ENCODE measurements at places on chromosomes 13 and 19. TPM values are rescaled to one million over a fixed set of nuclear protein-coding genes. Genes with fewer than 3 reads are reported as not detected.

Gene ILF3
- total RNA-seq: 57.7 TPM

Gene ICAM3
- total RNA-seq: 8.7 TPM

Gene TMIGD2
- not detected for total RNA-seq

Gene GPR12
- total RNA-seq: not detected

Gene CEACAM21
- total RNA-seq: 6.8 TPM

- no peak for DNase-seq
Measured at GRCh38 chr13:50203256-50203941, 188.2 kb downstream of the KCNRG start.

GRCh38 chr13:27869436-27870095 is 50.2 kb upstream of the PDX1 start:
- no peak for DNase-seq

- no peak for DNase-seq
Measured at GRCh38 chr13:84994582-84994981, 804.6 kb downstream of the SLITRK6 start.

GRCh38 chr19:677201-677600 is 1.0 kb downstream of the FSTL3 start:
- DNase-seq: peak; percentile 31

GRCh38 chr19:41993612-41994483 is at the start of gene ATP1A3:
Gene ATP1A3, minus strand, starts transcription at chr19:41994230. Its CDS starts 154 bp downstream, at chr19:41994076.
- peak; percentile 48 for DNase-seq

DNA sequence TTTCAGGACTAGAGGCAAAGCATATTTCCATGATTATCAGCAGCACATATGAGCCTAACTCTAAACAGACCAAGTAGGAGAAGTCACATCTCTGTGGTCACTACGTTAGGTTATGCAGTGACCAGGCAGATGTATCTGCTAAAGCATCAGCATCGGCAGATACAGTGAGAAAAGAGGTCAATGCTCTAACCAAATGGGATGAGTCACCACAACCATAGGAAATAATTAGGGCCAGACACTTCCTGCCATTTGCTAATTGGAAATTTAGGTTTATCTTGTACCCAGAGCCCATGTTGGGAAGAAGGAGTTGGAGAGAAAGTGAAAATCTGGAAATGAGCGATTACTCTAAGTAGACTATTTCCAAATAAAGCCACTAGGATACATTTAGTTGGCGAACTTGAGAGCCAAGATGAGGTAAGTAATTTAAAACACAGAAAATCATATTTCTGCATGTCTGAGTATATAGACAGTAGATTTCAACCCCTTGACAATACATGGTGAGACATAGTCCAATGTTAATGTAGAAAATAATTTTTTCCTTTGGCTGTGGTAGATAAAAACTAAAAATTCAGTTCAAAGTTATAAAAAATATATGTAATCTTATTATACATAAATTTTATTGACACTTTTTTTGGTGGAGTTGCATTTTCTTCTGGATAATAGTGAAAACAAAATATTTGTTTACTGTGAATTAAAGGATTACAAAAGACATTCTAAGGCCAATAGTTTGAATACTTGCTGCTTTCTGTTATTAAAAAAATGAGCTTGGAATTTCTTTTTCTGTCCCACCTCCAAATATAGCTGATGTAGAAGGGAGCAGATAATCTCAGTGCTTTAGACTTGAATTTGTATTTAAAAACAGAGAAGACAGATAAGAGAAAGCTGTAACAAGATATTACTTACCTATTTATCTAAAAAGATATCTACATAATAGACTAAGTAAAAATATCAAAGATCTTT is 104.4 kb upstream of the CSNK1A1L start:
- no peak for DNase-seq
